ENCODE measurements at places on chromosomes 2 and 18.

GRCh38 chr2:136067459-136067858 lies 50.5 kb downstream of the CXCR4 start:
- DNase-seq: no peak

DNA sequence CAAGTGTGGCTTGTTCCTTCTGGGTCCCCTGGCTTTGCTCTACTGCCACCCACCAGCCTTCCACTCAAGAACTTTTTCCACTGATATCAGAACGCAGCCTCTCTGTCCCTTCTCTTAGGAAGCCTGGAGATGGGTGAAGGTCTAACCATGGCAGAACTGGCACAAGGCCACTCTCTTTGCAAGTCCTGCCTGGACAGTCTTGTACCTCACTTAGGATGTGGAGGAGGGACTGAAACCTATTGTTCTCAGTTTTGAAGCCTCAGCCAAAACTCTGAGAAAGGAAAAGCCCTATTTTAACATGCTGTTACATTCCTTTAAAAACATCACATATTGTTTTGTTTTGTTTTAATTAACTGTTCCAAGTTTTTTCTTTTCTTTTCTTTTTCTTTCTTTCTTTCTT lies 58.9 kb upstream of the NCOA1 start:
- DNase-seq: no peak

DNA sequence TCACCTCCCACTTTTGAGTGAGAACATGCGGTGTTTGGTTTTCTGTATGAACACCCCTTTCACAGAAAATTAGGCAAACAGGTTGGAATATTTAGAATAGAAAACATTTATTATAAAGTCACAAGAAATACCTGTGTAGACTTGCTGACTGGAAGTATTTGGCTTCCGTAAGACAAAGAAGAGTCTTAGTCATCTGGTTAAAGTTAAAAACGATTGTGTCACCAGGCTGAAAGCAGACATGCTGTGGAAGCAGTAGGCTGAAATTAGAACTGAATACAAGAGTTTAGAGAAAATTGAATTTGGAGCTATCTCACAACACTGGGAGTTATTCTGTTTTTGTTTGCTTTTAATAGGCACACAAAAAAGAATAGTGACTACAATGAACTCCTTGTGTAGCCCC lies 16.2 kb upstream of the CLASP1 start:
- no peak for DNase-seq

GRCh38 chr2:233379441-233379840 lies 25.1 kb downstream of the DGKD start:
- no peak for DNase-seq

- DNase-seq: no peak
Observed at GRCh38 chr18:10912790-10913545, 236.4 kb downstream of the PIEZO2 start.

GRCh38 chr2:237617587-237617982 lies 9.8 kb upstream of the LRRFIP1 start:
- DNase-seq: no peak

DNA sequence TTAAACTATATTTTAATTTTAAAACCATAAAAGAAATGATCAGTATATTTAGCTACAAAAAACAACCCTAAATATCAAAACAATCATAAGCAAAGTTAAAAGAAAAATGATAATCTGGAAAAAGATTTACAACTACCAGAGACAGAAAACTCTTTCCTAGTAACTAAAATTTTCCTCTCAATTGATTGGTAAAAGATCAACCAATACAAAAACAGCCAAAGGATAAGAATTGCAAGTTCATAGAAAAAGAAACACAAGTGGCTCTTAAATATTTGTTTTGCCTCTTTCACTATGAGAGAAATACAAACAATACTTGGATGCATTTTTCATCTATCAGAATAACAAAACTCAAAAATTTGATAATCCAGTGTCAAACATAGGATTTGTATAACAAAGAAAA lies 101.8 kb upstream of the ZC3H15 start:
- DNase-seq: no peak

DNA sequence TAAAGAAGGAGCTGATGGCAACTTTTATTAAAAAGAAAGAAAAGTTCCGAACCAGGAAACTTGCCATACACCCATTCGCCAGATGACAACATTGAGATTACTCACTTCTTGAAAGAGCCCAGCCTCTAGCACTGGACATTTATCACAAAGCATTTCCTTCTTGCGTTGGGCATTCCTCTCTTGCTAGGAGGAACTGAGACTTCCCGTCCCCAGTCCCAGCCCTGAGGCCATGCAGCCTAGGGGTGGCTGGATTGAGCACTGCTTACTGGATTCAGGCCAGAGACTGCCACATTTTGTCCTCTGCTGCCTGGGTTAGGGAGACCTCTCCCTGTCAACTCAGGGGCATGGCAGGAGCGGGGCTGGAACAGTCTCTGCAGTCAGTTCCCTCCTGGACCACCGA lies 80.1 kb downstream of the SDC1 start:
- DNase-seq: no peak

- DNase-seq: no peak
Observed at GRCh38 chr2:179594268-179595112, 266.9 kb downstream of the ZNF385B start.

DNA sequence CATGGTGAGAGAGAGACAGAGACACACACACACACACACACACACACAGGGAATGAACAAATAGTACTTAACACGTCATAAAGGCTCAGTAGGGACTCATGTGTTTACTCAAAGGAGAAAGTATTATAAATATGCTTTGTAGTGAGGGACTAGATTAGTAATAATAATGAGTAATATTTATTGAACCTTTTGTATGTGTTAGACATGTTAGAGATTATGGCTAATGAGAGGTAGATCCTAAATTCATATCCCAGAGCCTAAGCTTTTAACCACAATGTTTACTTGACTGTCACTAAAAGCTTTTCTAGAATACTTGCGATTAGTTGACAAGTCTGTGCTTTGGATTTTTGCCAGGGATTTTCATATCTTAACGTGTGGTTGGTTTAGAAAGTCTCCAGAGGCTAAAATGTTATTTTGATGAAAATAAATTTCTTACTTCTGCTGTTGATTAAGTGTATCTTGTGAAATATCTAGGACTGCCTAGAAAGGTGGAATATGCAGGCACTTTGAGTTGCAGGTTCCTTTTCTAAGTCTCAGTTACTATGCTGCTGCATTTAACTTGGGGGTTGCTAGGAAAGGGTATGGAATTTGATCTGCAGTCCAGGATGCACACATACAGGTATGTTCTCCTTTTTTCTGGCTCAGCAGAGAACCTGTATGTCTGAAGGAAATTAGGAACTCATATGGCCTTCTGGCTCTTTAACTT lies 64.5 kb downstream of the UBR3 start:
- no peak for DNase-seq

GRCh38 chr2:64023485-64024258 lies 4.4 kb upstream of the VPS54 start:
- DNase-seq: no peak

Data from activated CD4-positive, CD25-positive, alpha-beta regulatory T cell treated with anti-CD3 and anti-CD28 coated beads, Interleukin-2, amount 50 U/mL, for 16 hours (primary cell).